Activated CD4-positive, alpha-beta T cell treated with anti-CD3 and anti-CD28 coated beads for 4 hours (primary cell): ENCODE measurements at places on chromosomes 2 and 18.

- DNase-seq: no peak
These were observed 181.5 kb upstream of the ITGA4 start for GRCh38 chr2:181275643-181276070.

GRCh38 chr2:75475976-75476375 is 84.8 kb downstream of the EVA1A start:
- no peak for DNase-seq

DNA sequence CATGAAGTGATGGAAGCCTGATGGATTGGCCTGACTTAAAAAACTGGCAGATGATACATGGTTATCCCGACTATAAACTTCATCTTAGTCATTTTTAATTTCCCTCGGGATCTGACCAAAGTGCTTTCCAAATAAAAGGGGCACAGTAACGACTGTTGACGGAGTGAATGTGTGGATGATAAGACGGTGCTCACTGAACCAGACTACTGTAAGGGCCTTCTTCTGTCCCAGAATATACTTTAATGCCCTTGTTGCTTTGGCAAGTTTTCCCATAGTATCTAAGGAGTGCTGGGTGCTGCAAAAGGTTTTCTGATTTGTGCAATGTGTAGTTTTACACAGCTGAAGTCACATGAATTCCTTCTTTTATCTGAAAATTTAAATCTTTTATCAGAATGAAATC is 373.5 kb downstream of the DSEL start:
- no peak for DNase-seq

DNA sequence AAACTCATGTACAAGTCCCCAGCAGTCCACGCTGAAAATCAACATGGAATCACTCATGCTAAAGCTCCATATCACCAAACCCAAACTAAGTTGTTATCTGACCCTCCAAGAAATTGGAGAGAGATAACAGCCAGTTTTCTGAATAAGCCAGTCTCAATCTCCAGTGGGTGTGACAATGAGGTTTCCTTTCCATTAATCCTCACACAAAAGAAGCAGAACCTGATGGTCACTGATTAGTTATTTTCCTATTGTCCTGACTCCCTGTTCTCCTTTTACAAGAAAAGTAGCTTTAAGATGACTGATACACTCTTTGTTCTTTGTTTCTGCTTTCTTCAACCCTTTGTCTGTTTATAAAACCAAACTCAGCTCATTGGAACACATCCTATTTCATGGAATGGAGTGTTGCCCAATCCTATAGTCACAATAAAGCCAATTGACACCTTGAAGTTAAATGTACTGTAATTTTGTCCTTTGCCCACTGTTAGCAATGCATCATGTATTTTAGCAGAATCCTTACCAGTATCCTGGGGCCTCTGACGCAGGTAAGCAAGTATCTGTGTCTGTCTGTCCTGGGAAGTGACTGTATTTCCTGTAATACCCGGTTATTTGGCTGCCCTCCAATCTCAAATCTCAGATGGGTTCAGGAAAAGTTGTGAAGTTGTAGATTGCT is 30.6 kb upstream of the SH3RF3 start:
- no peak for DNase-seq

DNA sequence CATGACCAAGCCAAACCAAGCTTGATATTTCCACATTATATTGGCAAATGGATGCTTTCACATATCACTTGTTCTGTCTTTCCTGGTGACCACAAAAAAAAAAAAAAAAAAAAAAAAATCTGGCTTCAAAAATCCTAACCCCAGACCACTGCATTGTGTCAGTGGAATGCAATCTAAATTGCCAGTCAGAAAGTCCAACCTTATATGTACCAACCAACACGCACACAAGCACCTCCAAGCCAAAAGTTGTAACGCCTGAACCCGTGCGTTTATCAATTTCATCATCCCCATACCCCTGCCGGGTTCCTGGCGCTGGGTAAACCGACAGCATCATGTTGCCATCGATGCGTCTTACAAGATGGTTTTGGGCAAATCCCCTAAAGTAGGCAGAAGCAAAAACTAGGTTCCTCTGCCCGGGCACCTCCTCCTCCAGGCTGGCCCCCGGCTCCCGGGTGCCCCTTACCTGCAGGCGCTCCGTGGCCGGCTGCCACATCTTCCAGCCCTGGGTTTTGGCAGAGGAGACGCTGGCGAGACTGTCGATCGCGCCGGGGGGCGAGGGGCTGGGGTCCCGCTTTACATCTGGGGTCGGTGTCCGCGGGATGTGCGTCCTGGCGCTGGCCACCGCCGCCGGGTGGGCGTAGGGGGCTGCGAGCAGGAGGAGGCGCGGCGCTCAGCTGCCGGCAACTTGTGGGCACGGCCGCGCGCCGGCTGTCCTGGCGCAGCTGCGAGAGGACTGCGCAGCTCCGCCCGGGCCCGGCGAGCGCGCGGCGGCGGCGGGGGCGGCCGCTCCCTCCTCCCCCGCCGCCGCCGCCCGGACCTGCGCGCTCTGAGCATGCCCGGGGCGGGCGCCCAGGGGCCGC is at the start of gene PID1:
PID1 (minus strand) TSS at position 737 of the 860 bp plus-strand sequence; CDS start at position 493, 244 bp downstream.
- DNase-seq: no peak

DNA sequence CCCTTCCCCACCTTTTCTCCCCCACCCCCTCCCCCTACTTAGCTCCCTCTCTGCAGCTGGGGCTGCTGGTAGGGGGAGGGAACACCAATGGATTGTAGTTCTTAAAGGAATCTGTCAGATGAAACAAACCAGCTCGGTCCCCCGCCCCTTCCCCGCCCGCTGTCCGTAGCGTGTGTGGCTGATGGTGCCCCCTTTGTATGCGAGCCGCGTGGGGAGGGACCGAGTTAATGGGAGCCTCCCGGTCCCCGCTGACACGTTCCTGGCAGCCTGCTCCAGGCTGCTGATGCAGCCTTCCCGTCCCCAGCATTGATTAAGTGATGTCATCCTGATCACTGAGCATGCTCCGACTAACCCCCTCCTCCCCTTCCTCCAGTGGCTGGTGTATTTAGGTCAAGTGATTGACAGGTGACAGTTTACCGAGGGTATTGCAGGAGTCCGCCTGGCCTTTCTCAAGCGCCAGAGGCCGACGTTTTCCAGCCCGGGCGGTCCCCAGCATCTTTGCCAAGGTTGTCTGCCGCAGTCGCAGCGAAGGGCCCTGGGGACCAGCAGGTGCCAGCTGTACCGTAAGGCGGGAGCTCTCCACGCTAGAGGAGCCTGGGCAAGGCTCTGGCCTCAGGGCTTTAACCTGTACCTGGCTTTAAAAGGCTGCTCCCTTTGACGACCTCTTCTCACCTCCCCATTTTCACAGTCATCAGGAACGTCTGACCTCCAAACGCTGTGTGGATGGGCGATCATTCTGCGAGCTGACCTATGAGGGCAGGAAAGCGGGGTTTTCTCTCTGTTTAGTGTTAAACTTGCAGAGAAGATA is 1.8 kb downstream of the KIF5C start:
- DNase-seq: peak; percentile 61

DNA sequence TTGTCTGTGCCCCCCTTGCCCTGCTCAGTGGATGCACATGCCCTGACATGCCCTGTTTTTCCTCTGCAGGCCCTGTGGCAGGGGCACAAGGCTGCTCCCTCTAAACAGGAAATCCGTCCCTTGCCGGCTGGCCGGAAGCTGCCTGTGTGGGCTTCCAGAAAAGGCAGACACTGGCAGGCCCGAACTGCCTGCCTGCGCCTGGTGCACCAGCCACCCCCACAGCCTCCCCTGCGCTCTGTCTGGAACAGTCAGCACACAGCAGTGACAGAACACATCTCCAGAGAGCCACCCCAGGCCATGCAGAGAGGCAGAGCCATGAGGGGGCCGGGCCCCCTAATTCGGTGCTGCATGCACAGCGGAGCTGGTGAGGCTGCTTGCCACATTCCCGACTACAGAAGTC is 33.5 kb downstream of the LOXHD1 start:
- DNase-seq: peak; percentile 7
